Right ventricle myocardium superior (tissue), 1 donor: ENCODE measurements at places on chromosomes 1 and 21. TPM values are rescaled to one million over a fixed set of nuclear protein-coding genes. Genes with fewer than 3 reads are reported as not detected.

GRCh38 chr1:112673592-112674439, 643 bp upstream of the MOV10 start:
- DNase-seq = peak; percentile 74

DNA sequence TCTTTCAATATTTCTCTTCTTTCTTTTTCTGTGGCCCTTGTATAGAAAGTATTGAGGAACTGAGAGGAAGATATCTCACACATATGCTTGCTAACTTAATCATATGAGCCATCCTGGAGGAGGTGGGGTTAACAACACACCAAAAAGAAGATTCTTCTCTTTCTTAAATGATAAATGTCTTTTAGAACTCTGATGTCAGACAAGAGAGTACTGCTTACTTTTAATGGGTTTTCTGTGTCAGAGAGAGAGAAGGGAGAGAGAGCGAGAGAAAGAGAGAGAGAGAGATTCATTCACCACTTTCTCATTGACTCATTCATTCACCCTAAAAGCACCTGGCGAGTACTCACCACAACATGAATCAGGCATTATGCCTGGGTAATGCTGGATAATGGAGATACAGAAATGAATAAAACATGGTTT, 250.3 kb upstream of the SGIP1 start:
- no peak for DNase-seq

DNA sequence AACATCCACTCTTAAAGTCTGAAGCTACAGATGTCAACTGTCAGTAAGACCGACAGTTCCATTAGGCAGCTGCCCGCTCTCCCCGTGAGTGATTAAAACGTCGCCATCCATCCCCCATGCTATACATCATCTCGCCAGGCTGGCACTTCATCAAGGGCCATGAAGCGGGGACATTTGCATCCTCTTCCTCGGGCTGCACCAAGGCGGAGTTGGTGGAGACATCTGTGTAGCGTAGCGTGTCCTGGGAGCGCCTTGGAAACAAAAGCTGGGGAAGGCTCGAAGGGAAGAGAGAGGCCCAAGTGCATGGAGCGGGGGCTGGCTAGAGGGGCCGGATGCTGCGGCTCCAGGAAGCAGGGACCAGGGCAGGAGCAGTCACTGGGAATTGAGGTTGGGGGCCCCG, 250.1 kb downstream of the KAZN start:
- DNase-seq = no peak

DNA sequence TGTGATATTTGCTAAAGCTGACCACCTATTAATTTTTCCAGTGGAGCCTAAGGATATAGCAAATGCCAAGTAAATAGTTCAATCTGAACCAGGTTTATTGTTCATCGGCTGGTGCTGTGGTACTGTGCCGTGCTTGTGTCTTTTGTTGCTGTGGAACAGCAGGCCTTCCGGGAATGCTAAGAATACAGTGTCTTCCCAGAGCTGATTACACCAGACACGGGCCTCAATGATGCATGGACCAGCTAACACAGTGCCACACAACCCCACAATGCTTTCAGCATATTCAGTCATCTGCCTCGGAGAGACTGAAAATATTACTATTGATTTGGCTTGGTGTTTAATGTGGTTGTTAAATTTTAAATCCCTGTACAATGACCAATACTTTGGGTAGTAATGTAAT, 415.4 kb downstream of the PTBP2 start:
- no peak for DNase-seq

The TRAF5 gene
- total RNA-seq = 1.5 TPM
